CD4-positive, alpha-beta T cell treated with Interleukin-12 subunit alpha and Interleukin-12 subunit beta, for 1 hour (primary cell): ENCODE measurements at places on chromosomes 3 and 15.

GRCh38 chr3:127405791-127406190 is 117.9 kb upstream of the PRR20G start:
- no peak for DNase-seq

GRCh38 chr3:179760944-179761343 is 108.1 kb downstream of the USP13 start:
- no peak for DNase-seq

GRCh38 chr15:67109141-67110034 is 44.0 kb downstream of the SMAD3 start:
- DNase-seq: no peak

DNA sequence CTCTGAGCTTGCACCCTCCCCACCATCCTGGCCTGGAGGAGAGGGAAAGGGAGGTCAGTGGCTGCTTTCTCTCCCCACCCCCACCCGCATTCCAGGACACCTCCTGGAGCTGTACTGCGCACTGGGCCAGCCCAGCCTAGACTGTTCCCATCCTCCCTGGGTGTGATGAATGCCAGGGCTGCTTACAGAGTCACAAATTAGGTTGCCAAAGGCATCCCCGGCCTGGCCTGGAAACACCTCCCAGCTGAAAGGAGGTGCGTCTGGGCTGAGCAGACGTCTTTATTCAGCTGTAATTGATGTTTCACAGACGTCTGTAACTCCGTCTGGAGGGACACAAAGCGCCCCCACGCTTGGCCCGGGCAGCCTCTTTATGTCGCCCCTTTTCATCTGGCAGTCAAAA is 47.6 kb downstream of the RHCG start:
- no peak for DNase-seq

DNA sequence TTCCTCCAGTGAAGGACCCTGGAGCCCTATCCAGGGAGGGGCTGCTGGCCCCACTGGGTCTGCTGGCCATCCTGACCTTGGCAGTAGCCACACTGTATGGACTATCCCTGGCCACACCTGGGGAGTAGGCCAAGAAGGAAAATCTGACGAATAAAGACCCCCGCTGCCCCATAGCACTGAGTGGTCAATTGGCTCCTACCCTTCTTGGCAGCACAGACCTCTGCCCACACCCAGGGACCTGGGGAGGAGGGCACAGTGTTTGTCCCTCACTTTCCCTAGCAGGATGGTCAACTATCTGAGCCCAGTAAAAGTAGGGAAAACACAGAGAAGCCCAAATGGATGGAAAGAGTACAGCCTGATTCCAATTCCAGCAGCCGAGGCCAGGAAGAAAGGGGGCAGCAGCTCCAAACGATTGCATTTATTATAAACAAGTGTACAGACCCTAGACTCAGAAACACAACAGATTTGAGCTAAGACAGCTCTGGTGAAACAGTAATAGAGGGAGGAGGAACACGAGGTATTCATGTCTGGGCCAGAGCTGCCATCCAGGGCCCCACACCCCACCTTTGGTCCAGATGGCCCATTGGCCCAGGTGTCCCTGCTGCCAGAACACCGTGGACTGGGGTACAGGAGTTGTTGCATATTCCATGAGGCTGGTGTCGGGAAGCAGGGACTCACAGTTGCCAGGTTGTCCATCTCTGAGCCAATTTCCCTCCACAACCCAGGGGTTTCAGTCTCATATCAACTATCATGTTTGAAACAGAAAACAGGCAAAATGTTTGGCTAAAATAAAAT is 21.1 kb downstream of the ATRIP start:
- DNase-seq: no peak

DNA sequence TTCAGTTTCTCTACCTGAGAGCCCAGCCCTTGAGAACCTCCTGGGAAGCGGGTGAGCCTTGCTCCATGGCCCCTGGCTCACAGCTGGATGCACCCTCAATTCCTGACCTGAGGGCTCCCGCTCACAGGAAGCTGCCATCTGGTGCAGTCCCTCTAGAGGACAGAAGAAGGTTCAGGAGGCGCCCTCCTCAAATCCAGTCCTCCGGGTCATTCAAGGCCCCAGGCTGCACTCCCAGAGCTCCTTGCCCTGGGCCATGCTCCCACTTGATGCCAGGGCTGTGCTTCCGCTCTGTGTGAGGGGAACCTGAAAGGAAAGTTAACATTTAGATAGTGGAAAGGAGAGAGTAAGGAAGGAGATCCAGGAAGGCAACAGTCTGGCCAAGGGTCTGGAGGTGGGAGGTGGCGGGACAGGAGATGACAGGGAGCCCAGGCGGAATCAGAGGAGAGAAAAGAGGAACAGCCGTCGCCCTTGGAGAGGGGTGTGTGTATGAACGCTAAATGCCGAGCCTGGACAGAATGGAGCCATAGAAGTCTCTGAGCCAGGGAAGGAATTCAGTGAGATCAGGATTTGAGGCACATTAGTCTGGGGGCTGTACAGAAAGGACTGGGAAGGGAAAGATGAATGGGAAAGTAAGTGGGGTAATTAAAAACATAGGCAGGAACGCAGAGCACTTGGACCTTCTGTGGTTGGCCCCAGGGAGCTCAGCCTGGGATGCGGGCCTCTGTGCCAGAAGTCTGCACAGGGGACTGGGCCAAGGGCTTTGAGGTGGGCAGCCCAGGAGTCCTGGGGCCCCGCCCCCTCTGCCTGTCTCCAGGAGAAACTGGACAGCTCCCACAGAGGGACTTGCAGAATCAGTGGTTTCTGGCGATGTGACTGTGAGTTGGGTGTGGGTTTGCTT is 26.1 kb downstream of the TBC1D21 start:
- DNase-seq: no peak

- no peak for DNase-seq
Observed at GRCh38 chr3:107208796-107209195, 168.4 kb upstream of the CCDC54 start.

DNA sequence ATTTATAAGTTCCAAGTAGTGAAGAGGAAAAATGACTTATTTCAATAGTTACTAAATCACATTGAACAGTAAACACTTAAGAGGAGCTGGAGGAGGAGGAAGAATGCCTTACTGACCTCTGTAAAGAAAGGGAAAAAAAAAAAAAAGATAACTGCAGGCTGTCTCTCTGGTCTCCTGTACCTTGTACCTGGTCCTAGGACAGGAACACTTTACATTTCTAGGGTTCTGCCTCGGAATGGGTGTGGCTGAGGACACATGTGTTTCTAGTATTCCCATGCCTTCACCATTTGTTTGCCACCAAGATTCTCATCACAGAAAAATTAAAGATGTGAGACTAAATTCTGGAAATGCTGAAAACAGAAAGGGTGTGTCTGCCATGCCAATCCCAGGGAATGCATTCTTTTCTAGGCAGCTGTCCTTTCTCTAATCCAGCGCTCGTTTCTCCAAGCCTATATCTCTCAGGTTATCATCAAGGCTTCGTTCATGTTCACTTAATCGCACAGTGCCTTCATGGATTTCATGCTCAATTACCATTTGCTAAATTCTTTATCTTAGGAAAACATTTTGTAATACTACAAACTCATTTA is 1208.3 kb downstream of the OTOL1 start:
- DNase-seq: no peak

DNA sequence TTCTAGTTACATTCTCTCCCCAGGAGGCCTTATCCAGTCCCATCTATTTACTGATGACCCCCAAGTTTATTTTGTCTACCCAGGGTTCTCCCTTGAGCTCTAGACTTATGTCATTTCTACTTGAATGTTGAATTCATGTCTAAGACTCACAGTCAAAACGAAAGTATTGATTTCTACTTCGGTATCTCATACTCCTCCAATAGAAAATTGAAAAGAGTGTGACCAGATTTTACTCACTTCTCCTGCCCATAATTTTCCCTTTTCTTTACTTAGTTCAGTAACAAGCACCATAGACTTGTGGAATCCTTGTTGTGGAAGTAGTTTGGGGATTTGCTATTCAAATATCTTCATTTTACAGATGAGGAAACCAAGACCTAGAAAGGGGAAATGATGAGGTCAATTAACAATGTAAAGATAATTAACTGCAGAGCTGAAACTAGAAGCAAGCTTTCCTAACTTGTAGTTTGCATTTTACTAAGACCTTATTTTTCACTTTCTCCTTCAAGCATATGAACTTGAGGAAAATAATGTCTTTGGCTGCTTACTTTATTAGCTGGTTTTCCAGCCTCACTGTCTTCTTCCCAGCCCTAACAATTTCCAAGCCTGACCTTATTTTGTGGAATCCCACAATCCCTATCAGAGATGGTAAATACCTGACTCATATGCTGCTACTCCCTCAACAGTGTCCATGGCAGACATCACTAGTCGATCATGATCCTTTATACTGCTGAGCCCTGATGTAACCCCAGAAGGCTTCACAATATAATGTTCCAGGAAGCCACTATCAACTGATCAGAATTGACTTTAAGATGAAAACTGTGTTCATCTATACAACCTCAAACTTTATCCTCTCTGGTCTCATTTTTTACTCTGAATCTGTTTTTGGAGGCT is 123.9 kb upstream of the AGBL1 start:
- DNase-seq: no peak

DNA sequence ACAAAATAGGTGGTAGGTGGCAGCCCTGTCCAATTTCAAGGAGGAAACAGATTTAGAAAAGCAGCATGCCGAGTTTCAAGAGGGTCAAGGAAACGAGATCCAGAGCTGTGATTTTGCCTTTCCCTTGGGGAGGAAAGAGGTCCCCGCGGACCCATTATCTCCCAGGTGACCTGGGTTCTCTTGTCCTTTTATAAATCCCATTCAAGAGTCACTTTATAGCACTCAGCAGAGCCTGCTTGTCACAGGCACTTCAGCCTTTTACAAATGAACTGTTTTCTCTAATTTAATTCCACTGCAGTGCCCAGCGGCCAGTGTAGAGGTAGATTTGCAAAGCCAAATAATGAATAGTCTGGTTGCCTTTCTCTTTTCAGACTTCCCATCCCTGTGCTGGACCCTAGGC is 99.9 kb downstream of the CD47 start:
- DNase-seq: no peak

GRCh38 chr3:106610362-106610959 is 741.6 kb upstream of the CBLB start:
- DNase-seq: no peak

DNA sequence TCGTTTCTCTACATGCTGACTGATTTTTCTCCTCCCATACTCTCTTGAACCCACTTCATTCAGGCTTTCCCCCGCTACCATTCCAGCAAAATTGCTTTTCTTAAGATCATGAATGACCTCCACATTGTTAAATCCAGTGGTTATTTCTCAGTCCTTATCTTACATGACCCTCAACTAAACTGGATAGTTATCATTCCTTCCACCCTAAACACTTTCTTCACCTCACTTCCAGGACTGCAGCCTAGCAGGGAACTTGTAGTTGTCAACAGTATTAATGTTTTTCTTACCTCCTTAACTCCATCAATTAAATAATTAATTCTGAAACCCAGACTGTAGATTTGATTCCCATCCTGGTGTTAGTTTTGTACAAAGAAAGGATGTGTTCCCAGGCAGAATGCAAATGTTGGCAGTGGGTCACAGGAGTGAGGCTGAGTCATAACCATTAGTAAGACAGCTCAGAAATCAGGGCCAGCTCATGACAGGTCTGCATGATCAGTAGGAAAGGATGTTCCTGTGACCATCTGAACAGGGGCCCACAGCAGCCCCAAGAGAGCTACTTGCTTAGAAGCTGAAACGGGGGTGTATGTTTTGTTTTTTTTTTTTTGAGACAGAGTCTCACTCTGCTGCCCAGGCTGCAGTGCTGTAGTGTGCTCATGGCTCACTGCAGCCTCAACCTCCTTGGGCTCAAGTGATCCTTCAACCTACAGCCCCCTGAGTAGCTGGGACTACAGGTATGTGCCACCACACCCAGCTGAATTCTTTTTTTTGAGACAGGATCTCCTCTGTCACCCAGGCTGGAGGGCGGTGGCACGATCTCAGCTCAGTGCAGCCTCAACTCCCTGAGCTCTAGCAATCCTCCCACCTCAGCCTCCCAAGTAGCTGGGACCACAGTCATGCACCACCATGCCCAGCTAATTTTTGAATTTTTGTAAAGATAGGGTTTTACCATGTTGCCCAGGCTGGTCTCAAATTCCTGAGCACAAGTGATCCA is 9.1 kb downstream of the BCL2L10 start:
- DNase-seq: no peak

DNA sequence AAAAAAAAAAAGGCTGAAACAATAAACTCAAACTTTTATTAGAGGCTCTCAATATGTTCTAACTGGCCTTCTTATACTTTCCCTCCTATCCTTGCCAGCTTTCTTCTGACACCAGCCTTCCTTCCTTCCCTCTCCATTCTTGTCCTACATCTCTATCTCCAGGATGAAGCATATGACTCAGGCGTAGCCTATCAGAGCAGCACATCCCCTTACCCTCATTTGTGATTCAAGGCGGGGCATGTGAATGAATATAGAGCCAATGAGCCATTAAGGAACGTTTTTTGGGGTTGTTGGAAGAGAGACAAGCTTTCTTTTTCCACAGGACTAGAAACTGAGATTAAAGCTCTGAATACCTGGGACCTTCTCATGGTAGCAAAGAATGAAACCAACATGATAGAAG is 25.1 kb upstream of the KCNMB3 start:
- no peak for DNase-seq

GRCh38 chr3:123449102-123449996 is 459 bp upstream of the ADCY5 start:
- no peak for DNase-seq

GRCh38 chr3:113638910-113639309 is 57.5 kb downstream of the USF3 start:
- no peak for DNase-seq

GRCh38 chr3:3027976-3028567 is 82.1 kb downstream of the IL5RA start:
- DNase-seq: peak; percentile 26

DNA sequence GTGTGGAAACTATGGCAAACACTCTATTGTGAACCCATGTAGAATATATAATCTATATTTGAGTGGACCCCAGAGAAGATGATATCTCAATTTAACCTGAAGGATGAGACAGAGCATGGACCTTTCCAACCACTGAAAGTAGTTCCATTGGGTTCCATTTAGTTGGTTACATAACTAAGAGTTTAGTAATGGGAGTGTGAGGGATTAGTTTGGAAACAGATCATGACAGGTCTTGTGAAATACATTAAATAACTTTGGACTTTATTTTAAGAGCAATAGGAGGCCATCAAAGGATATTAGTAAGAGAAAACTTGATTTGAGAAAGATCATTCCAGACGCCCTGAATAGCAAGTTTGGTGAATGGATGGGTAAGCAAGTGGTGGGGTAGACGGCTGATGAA is 487.2 kb upstream of the ROBO2 start:
- no peak for DNase-seq

DNA sequence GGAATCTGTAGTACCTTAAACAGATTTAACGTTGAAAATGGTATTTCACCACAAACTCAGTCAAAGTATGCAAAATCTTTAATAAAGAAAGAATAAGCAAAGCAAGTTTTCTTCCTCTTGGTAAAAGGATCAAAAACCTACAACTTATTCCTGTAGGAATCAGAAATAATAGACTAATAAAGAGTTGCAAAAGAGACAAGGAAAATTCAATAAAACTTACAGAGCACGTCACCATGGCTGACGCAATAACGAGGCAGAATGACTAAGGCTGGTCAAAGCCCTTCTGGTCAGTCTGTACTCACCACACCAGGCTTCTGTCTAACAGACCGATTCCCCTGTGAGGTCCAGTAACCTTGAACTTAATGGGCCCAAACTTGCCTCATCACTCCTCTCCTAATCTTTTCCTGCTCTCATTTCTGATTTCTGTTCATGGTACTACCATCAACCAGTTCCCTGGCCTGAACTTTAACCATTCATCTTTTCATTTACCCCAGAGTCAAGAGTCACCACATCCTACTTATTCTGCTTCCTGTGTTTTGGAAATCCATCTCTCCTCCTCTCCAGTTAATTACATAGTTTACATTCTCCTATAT is 5.0 kb downstream of the MASP1 start:
- DNase-seq: no peak

- DNase-seq: no peak
Observed at GRCh38 chr3:10629671-10630040, 124.3 kb upstream of the ATP2B2 start.

- peak; percentile 45 for DNase-seq
Observed at GRCh38 chr3:188049606-188050530, 104.1 kb upstream of the LPP start.
